ENCODE measurements at places on chromosomes 6 and 20.

DNA sequence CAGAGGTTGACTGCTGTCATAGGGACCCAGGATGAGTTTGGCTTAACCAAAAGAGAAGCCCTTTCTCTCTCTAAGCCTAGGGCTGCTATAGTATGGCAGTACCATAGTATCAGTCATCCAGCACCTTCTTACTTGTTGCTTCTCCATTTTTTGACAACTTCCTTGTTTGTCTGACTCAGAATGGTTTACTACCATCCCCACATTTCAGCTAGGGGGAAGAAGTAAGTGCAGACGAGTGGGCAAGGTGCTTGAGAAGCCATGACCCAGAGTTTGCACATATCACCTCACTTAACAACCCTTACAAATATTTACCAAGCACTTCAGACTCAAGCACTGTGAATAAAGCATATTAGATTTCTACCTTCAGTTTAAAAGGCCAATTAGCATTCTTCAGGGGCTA, 289.9 kb upstream of the TSHZ2 start:
- no peak for DNase-seq

DNA sequence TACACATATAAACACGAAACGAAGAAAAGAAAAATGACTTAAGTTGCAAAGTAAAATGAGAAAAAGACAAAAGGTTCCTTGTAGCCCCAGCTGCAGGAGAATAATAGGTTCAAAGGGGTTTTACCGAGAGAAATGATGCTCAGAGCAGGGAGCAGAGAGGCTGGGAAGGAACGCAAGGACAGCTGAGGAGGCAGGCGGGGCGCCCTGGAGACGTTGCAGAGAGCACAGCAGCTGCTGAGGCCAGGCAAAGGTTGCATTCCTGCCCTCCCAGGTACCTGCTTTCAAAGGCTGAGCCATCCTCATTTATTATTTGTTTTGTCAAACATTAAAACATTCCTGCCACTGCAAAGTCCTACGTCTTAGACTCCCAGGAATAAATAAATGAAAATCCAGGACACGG, 16.2 kb upstream of the VAPB start:
- no peak for DNase-seq

- DNase-seq = no peak
These were observed 277.7 kb downstream of the ADGB start for GRCh38 chr6:146876271-146877151.

- no peak for DNase-seq
These were observed 687 bp upstream of the HTR1B start for GRCh38 chr6:77463861-77464494.

- no peak for DNase-seq
These were observed 527 bp downstream of the FBXO30 start for GRCh38 chr6:145814035-145814500.

DNA sequence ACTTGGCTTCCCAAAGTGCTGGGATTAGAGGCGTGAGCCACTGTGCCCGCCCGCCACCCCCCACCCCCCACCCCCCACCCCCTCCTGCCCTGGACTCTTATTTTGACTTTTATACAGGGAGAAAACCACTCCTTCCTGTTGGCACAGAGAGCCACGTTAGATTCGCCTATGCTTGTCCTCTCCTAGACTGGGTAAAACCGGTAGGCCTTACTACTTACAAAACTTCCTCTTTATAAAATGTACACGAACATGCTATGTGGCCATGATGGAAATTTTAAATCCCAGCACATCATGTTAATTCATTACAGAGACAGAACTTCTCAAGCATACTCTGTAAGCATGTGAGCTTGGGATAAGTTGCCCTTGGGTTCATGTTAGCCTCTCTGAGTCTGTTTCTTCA, 124.2 kb downstream of the SLC24A3 start:
- DNase-seq = no peak

DNA sequence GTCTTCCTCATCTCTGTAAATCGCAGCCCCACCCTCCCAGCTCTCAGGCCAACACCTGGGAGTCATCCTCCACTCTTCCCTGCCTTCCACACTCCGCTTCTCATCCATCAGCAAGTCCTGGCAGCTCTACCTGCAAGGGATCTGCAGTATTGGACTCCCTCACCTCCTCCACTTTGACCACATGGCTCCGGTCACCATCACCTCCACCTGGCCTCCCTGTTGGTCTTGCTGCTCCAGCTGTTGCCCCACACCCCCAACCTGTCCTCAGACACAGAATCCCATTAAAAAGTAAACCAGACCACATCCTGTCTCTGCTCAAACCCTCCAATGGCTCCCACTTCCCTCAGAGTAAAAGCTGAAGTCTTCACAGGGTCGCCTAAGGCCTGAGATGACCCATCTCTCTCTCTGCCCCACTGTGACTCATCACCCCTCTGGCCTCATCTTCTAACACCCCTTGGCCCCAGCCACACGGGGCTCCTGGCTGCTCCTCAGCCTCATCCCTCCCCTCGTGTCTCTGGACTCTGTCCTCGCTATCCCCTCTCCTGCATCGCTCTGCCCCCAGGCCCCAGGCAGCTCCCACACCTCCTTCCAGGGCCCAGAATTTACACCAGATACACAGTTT, 185.1 kb upstream of the SULF2 start:
- no peak for DNase-seq

DNA sequence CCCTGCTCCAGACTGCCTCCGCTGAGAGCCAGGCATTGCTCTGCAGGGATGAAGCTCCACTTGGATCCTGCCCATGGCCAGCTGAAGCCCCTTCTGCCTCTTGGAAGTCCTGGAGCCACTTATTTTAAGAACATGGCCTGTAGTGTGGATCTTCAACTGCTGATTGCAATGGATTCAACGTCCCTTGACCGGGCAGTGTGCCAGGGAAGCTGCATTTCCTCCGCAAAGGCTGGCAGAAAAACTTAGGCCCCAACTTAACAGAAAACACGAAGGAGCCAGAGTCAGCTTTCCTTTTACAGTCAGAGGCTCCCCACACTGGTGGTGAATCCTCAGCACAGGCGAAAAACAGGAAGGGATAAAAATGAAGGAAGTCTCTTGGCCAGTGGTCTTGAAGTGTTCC, 26.3 kb upstream of the FOXQ1 start:
- no peak for DNase-seq

- DNase-seq = no peak
These were observed 2.2 kb downstream of the RAB5IF start for GRCh38 chr20:36607586-36608387.

DNA sequence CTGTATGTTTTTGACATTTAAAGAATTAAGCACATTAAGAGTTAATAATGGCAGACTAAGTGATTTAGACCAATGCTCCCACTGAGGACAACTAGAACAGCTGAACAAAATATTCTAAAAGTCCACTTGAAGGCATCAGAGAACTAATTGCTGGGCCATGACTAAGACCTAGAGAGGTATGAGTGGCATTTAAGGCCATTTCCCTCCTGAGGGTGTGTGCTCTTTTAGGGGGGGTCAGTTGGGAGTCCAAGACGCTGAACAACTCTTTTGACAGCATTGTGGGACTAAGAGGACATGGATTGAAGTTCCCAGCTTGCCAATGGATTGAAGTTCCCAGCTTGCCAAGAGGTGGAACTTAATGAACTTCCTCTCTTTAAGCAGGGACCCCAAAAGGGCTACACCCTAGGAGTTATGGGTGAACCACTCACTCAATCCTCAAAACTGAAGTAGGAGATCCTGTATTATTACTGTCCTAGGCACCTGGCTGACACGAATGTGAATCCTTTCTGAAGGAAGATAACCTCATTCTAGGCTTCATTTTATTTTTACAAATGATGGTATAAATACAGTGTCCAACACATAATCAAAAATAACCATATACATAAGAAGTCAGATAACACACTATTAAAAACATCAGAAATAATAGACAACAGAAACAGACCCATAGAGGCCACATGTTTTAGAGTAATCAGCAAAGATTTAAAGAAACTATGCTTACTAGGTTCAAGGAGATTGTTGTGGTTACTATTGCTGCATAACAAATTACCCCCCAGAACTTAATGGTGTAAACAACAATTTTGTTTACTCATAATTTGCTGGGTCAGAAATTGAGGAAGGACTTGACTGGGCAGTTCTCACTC, 175.1 kb downstream of the VEGFA start:
- DNase-seq = no peak

GRCh38 chr20:62133864-62134263, 9.3 kb downstream of the PSMA7 start:
- DNase-seq = no peak

DNA sequence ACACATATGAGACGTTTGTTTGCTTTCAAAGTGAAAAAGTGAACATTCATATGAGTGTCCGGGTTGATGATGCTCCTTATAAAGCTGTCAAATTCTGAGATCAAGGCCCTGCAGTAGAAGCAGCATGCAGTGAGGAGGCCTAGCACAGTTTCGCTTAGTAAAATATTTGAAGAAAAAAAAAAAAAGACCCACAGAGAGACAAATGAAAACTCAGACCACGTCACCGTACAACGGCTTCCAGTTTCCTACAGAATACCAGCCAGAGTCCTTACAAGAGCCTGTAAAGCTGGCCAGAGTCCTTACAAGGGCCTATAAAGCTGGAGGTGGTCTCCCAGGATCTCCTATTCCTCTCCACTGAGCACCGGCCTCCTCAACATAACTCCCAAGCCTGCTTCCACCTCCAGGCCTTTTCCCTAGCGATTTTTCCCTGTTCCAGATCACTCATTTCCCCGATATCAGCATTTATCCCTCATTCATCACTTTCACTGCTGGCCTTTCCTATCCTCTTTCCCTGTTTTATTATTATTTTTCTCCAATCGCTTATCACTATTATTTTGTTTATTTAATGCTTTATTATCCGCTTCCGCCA, 1.5 kb upstream of the HMGN4 start:
- no peak for DNase-seq

- peak; percentile 51 for DNase-seq
These were observed 15.5 kb downstream of the TPD52L1 start for GRCh38 chr6:125169058-125169457.

DNA sequence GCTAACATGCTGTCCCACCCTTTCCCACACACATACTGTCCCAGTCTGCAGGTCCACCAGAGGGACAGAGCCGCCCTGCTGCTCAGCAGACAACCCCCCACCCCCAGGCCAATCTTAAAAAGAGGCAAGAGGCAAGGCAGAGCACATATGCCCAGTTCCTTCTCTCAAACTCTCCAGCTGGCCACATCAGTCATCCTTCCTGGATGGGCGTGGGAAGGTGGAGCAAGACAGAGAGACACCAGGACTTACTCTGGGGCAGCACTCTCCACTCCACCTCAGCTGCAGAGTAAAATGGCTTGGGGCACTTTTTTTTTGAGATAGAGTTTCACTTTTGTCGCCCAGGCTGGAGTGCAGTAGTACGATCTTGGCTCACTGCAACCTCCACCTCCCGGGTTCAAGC, 10.8 kb downstream of the MOCS3 start:
- DNase-seq = no peak

- DNase-seq = no peak
These were observed 31.2 kb downstream of the SRSF3 start for GRCh38 chr6:36625158-36625919.

DNA sequence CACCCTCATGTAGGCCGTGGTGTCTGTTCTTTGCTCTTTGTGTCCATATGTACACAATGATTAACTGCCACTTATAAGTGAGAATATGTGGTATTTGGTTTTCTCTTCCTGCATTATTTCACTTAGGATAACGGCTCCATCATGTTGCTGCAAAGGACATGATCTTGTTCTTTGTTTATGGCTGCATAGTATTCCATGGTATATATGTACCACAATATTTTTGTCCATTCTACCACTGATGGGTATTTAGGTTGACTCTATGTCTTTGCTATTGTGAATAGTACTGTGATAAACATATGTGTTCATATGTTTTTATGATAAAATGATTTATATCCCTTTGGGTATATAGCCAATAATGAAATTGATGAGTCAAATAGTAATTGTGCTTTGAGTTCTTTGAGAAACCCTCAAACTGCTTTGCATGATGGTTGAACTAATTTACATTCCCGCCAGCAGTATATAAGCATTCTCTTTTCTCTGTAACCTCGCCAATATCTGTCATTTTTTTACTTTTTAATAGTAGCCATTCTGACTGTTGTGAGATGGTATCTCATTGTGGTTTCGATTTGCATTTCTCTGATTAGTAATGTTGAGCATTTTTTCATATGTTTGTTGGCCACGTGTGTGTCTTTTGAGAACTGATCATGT, 174.4 kb upstream of the NT5E start:
- DNase-seq = no peak

- no peak for DNase-seq
These were observed 45.7 kb upstream of the TXNDC5 start for GRCh38 chr6:7956257-7956656.

GRCh38 chr6:134510142-134510541, 192.2 kb upstream of the SGK1 start:
- no peak for DNase-seq

- DNase-seq = peak; percentile 41
These were observed 20.2 kb downstream of the MCUR1 start for GRCh38 chr6:13794184-13794583.

- DNase-seq = no peak
These were observed 79.5 kb upstream of the OLIG3 start for GRCh38 chr6:137573739-137574138.

DNA sequence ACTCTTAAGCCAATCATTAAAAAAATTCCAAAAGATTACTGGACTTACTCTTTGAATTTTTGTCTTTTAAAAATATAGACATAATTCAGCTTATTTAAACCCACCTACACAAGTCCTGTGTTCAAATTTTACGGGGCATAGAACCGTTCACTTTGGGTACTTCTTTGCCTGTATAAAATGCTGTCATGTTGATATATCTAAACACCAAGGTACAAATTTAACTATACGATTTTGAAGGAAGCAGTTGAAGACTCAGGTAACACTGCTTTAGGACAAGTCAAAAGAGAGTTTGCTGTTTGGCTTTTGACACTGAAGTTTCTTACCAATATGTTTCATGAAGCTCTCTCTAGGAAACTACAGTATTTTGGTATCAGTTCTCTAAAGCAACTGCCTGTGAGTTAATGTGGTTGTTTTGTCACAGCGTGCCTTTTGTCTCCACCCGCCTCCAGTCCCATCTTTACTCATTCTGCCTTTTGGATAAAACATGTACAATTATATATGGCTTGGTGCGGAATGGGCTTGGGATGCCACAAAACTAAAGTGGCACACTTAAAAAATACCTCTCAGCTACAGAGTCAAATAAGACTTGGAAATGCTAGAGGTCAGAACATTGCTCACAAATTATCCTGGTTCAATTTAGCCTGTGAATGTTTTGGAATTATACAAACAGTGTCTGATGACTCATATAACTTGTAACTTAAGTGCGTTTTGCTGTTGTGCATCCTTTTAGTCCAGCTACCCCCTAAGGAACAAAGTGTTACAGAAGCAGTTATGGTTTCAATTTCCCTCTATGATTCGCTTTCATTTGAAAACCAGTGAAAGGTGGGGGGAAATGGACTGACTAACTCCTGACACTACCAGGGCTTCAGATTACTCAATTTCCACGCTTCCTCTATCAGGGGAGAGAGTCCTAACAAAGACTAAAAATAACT, 38.7 kb downstream of the RGS17 start:
- peak; percentile 92 for DNase-seq

DNA sequence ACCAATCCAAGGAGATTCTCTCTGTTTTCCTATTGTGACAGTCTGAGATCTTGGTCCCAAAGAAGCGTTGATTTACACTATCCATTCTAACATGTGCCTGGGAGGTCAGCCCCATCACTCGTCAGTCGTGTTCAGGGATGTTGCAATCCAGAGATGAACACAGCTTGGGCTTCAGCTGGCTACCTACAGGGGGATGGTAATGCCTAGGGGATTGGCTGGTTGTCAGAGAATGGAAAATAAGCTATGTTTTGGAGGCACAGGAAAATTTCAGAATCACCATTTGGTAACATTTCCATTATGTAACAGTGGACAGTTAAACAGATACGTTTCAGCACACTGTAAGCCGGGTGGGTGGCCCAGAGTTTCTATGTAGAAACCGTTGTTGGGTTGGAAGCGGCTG, 147.1 kb upstream of the RALGAPA2 start:
- no peak for DNase-seq

All from fibroblast of the conjunctiva (primary cell).